IPS DF 19.7 (cell line): ENCODE measurements at places on chromosomes 5 and 9.

GRCh38 chr5:1639757-1640156, 116.0 kb upstream of the LPCAT1 start:
- no peak for DNase-seq

- DNase-seq = no peak
These were observed 204.2 kb upstream of the PIK3R1 start for GRCh38 chr5:68011259-68011760.

DNA sequence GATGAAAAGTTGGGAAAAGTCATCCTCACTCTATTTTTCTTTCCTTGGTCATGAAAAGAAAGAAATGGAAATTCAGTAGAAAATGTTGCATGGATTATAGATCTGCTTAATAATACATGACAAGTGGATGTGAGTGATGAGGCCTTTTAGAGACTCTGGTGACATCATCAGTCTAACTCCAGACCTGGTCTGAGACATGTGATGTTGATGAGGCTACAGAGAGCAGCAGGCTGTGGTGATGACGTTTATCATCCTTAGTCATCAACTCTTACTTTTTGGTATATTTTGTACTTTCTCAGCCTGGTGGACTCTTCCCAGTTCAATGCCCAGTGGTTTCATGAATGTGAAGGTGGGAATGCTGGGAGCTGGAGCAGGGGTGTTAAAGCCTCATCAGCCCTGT, 116.4 kb downstream of the TTLL11 start:
- DNase-seq = no peak

GRCh38 chr9:115000217-115000639, 69.8 kb upstream of the TNFSF8 start:
- no peak for DNase-seq

- no peak for DNase-seq
These were observed 707 bp upstream of the ZFYVE16 start for GRCh38 chr5:80406980-80407734.

DNA sequence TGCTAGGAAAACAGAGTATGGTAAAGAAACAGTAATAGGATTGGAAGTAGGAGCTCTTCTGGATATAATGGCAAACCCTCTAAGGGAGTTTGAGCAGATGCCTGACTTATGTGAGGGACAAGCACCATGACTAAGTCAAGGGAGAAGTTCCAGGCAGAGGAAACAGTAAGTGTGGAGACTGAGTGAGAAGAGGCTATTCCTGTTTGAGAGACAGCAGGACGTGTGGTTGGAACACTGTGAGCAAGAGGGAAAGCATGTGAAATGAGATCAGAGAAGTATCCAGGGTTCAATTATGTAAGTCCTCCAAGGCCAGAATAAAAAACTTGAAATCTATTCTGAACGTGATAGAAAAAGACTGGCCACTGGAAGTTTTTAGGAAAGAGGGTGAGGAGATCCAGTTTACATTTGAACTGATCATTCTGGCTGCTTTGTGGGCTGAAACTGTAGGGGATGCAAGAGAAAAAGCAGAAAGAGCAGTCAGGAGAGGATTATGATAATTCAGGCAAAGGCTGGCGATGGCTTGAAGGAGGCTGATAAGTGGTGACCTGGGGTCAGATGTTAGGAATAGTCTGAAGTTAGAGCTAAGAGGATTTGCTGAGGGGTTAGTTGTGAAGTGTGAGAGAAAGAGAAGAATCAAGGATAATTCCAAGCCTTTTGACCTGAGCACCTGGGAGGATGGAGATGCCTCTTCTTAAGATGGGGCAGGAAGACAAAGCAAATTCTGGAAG, 19.2 kb downstream of the DMAC1 start:
- DNase-seq = no peak

GRCh38 chr9:103680581-103680980, 413.5 kb upstream of the SMC2 start:
- no peak for DNase-seq

DNA sequence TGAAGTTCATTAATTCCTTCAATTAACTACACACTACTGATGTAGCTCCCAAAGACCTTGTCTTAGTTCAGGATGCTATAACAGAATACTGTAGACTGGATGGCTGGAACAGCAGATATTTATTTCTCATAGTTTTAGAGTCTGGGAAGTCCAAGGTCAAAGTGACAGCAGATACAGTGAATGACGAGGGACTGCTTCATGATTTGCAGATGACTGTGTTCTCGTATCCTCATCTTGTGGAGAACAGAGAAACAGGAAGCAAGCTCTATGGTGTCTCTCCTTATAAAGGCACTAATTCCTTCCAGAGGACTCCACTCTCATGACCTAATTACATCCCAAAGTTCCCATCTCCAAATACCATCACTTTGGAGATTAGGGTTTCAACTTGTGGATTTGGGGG, 65.6 kb upstream of the MAP1B start:
- no peak for DNase-seq

GRCh38 chr5:1180096-1180495, 21.3 kb upstream of the SLC6A19 start:
- DNase-seq = no peak

DNA sequence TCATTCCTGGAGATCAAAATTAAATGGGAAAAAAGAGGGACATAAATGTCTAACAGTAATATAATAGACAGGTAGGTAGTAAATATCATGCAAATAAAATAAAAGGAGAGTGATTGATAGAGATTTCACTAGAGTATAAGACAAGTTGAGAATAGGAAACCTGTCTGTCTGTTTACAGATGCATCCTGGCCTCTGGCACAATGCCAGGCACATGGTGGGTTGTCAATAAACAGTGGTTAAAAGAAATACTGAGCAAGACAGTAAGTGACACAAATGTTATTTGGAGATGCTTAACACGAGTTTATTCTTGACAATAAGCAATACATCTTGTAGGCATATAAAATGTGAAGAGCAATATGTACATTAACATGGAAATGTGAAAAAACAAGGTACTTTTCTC, 33.3 kb downstream of the RICTOR start:
- DNase-seq = no peak

- no peak for DNase-seq
These were observed 22.8 kb upstream of the F2R start for GRCh38 chr5:76693141-76693540.

- no peak for DNase-seq
These were observed 30.5 kb downstream of the C7 start for GRCh38 chr5:40939753-40940152.

DNA sequence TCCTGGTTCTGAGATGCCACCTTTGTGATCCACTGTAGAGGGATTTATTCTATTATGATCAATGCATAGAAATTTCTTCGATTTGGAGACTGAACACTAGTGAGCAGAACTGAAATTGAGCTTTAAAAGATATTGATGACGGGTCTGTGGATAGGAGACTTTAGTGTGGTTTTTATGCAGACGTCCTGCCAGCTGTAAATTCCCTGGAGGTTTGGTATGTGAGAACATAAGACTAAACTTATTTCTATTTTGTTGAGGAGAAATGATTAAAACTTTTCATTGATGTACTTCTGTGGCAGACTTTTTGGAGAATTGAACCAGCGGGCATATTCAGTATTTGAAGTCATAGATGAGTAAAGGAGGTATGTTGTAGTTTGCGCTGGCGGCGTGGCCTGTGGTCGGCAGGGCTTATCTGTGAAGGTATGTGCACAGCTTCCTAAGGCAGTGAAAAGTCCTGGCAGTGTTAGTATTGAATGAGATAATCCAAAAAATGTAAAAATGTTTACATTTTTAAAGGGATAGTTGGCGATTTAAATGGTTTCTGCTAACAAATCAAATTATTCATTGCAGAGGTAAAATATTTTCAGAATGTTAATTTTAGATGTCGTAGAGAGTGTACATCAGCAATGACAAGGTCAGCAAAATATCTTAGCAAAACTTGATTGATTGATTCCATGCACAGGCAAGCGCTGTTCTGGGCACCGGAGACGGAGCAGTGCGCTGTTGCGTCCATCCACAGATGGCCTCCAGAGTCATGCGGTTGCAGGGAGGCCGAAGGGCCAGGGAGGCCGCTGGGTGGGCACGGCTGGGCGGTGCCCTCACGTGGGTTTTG, 20.4 kb downstream of the TENT4A start:
- DNase-seq = no peak

- DNase-seq = no peak
These were observed 24.2 kb downstream of the PCDHGC5 start for GRCh38 chr5:141512911-141513626.

- no peak for DNase-seq
These were observed 9.5 kb downstream of the TOR4A start for GRCh38 chr9:137286975-137287383.

GRCh38 chr5:17212191-17212590, 5.2 kb upstream of the BASP1 start:
- DNase-seq = no peak

DNA sequence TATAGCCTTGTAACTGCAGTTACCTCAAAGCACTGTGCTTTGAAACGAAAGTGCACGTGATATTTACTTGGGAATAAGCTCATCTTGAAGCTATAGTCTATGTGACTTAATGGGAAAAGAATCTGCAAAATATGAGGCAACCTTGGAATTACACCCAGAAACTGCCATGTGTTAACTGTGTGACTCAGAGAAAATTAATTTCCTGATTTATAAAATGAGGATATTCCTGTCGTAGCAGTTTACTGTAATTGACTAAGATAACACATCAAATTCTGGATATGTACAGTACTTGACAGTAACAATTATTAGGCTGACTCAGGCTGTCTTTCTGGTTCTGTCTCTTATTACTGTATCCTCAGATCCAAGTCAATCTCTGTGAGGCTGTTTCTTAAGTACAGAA, 1079.9 kb upstream of the ACO1 start:
- no peak for DNase-seq

GRCh38 chr5:60843386-60843935, 608 bp downstream of the ELOVL7 start:
- DNase-seq = no peak

- DNase-seq = no peak
These were observed 6.4 kb upstream of the DCTN4 start for GRCh38 chr5:150765011-150765798.

- DNase-seq = no peak
These were observed 35.9 kb upstream of the PTGS1 start for GRCh38 chr9:122334916-122335315.

GRCh38 chr5:42894057-42894456, 82.4 kb upstream of the SELENOP start:
- peak; percentile 50 for DNase-seq

- DNase-seq = no peak
These were observed 296.2 kb downstream of the SPATA31D1 start for GRCh38 chr9:82284758-82285157.

DNA sequence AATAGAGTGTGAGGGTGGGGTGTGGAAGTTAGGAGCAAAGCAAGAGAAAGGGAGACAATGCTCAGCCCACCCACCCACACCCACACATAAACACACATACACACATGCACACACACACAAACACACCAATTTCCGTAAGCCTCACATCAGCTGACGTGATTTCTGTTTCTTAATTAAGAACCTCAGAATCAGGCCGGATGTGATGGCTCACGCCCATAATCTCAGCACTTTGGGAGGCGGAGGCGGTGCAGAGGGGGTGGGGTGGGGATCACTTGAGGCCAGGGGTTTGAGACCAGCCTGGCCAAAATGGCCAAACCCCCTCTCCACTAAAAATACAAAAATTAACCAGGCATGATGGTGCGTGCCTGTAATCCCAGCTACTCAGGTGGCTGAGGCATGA, 26.4 kb upstream of the PIK3R1 start:
- DNase-seq = no peak

DNA sequence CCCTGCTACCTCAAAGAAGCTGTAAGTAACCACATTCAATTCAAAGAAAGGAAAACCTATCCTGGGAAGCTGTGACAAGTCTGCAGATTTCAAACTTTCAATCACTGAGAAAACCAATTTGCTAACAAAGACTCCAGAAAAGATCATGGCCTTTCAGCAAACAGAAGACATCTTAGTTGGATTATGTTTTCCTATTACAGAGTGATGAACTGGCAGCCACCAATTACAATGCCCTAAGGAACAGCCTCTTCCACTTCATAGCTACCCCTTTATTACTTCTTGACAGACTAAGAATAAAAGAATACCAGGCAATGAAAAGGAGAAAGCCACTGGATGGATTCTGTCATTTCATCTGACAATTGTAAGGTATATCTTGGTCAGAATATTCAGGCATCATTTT, 128.2 kb upstream of the RASEF start:
- no peak for DNase-seq

DNA sequence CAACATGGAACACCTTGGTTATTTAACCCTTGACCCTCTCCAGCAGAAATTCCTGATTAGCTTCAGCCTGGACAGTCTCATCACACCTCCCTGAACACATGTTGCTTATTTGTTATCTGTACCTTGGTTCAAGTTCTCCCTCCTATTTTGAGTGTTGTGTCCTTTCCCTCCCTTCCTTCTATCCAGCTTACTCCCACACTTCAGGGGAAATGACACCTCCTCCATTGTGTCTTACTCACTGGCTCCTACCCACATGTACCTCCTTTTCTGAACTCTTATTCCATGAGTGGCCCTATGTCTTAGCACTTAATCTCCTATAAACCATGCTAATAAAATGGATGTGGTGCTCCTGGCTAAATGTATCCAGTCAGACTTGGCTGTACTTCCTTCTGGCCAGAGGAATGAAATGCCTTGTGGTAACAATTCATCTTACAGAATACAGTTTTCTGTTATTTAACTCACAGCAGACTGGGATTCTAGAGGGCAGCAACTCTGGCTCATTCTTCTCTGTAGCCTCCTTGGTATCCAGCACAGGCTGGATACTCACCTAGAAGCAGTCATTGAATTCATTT, 11.2 kb downstream of the LIX1 start:
- DNase-seq = no peak

DNA sequence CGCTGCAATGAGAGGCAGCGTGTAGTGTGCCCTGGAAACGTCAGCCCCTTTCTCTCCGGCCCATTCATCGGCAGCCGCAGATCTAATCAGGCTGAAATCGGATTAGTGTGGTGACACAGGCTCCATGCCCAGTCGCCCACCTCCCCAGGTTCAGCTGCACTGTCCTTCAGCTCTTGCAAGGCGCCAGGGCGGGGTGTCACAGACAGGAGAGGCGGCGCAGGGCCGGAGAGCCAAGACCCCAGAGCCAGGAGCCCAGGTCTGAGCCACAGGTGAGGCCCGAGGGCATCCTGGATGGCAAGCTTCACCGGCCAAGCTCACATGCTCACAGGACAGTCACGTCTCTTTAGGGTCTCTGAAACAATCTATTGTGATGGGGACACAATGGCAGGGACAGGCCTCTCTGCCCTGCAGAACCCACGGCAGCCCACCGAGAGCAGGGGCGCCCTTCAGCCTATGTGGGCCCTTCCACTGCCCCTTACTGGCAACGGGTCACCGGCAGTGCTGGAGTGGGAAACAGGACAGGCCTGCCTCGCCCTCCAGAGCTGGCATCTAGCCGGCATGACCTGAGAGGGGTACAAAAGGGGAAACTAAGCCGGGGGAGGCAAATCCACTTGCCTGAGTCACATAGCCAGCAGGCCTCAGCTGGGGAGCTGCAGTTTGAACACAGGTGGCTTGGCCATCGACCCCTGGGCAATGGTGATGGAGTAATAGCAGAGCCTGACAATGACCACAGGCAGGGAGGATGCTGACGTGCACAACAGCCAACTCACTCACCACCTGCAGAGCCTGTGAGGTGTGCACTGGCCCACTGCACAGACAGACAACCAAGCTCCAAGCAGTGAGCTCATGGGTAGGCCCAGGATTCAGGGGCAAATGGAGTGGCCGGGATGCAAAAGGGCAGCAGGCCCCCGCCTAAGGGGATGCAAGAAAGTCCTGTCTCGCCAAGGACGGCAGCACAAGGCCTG, 48.1 kb downstream of the VAV2 start:
- no peak for DNase-seq

GRCh38 chr5:141223112-141223783, at the start of gene PCDHB14:
Gene PCDHB14, plus strand, starts transcription at chr5:141223343. Its CDS starts 163 bp downstream, at chr5:141223506.
- DNase-seq = peak; percentile 77

GRCh38 chr9:108477529-108478006, 378.2 kb downstream of the ACTL7B start:
- no peak for DNase-seq
